Gastroesophageal sphincter (tissue), 4 donors: ENCODE measurements at places on chromosomes 6 and 20. TPM values are rescaled to one million over a fixed set of nuclear protein-coding genes. Genes with fewer than 3 reads are reported as not detected.
A peak's percentile ranks its signal among the peaks of the same experiment; 100 is the strongest.

DNA sequence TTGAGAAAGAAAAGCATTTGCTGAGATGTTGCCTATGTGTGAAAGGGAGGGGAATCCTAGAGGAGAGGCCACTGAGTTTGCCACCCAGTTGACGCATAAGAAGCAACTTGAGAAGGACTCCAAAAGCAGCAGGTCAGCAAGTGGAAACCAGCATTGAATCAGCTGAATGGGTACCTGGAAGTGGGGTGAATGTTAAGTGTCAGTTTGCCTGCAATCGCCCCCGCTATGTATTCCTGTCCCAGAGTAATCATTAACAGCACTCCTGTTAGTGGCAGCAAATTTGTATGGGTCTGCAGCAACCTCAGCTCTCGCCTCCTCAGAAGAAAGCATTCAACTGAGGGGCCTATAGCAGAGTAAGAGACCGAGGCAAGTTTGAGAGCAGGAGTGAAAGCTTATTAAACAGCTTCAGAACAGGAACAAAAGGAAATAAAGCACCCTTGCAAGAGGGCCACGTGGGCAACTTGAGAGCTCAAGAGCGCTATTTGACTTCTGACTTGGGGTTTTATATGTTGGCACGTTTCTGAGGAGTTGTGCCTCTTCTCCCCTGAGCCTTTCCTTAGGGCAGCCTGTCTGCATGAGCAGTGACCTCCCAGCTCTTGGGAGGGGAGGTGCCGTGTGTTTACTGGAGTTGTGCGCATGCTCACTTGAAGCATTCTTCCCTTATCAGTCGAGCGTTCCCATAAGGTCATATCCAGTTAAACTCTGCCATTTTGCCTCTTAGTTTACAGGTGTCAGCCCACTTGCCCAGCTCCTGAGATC is 122.6 kb upstream of the PHACTR1 start:
- no peaks in the 10 kb centered on the region for H3K27me3 ChIP-seq
- no peak overlapping the region for H3K27ac ChIP-seq
- H3K36me3 ChIP-seq = no peaks in the 10 kb centered on the region
- no peak overlapping the region for H3K4me3 ChIP-seq

DNA sequence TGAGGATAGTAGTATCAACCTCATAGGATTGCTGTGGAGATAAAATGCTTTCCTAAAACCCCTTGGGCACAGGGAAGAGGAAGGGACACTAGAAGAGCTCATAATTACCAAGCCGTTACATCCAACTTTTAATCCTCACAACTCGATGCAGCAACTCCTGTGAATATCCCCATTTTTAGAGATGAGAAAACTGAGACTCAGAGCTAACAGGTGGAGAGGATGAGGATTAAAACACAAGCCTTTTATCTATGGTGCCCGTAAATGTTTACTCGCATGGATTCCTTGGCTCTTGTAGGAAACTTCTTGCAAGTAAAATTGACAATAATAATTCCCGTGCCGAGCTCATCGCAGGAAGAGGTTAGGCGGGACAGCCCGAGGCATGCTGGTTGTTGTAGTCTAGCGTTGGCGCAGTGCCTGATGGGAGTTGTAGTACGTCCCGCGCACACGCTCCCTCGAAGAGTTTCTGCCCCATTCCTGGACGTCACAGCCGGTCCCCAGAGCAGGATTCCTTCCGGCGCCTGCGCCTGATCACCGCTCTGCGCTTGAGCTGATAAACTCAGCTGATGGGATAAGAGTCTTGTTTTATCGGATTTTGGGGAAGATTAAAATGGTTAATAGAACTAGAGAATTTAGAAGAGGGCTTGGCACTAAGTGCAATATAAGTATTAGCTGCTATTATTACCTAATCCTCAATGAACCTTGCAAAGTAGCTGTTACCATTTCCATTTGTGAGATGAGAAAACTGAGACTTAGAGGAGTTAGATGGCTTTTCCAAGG is 2.8 kb upstream of the UBE2V1 start:
- ATAC-seq = peak; percentile 95
- H3K27me3 ChIP-seq = no peaks in the 10 kb centered on the region
- H3K27ac ChIP-seq = peak overlapping the region; percentile 98
- H3K4me1 ChIP-seq = peaks cover 51% of the 10 kb centered on the region

DNA sequence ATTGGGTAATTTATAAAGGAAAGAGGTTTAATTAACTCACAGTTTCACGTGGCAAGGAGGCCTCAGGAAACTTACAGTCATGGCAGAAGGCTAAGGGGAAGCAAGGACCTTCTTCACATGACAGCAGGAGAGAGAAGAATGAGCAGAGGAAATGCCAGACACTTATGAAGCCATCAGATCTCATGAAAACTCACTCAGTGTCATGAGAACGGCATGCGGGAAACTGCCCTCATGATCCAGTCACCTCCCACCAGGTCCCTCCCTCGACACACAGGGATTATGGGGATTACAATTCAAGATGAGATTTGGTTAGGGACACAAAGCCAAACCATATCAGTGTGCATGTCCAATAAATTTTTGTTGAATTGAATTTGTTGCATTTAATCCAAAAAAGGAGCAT is 52.0 kb downstream of the ECT2L start:
- no peaks in the 10 kb centered on the region for H3K4me1 ChIP-seq
- H3K4me3 ChIP-seq = no peak overlapping the region
- no peak for ATAC-seq
- H3K27me3 ChIP-seq = no peaks in the 10 kb centered on the region

DNA sequence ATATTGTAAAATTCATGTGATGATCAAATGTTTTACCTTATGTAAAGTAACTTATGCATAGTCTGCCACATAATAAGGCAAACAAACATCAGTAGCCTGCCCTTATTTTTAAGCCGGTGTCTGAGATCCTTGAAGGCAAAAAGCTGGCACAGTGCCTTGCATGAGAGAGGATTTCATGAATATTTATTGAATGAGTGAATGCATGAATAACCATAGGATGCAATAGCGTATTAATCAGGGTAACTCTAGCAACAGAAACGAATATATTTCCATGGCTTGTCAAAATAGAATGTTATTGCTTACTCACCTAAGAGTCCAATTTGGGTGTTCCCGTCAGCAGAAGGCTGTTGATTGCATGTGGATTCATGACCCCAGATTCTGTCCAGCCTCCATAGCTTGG is 34.9 kb downstream of the BTBD3 start:
- no peaks in the 10 kb centered on the region for H3K27me3 ChIP-seq
- no peaks in the 10 kb centered on the region for H3K36me3 ChIP-seq
- no peak for ATAC-seq
- H3K27ac ChIP-seq = no peak overlapping the region
- no peaks in the 10 kb centered on the region for H3K4me1 ChIP-seq
- H3K4me3 ChIP-seq = no peak overlapping the region

DNA sequence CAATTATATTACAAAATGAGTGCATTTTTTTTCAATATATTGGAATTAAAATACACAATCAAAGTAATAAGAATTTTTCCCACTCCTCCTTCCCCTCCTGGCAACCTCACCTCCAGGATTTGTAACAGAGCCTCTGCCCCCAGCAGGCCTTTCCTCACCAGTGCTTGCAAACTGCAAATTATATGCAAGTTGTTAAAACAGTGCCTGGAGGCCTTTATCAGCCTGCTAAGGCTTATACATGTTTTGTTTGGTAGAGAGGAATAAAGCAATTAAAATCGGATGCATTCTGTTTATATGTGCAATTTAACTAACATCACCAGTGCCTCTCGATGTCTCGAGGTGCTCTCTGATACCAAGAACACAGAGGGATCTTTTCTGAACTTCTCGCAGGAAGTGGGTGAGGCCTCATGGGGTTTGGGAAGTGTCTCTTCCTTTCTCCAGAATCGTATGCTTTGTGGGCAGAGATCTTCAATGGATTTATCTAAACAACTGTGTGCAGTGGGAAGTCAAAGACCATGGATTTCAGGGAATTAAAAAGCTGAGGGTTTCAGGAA is 186.8 kb downstream of the CDH26 start:
- no peaks in the 10 kb centered on the region for H3K27me3 ChIP-seq
- H3K36me3 ChIP-seq = no peaks in the 10 kb centered on the region
- H3K4me3 ChIP-seq = no peak overlapping the region
- H3K4me1 ChIP-seq = no peaks in the 10 kb centered on the region
- ATAC-seq = no peak

- H3K4me1 ChIP-seq = no peaks in the 10 kb centered on the region
- H3K27me3 ChIP-seq = no peaks in the 10 kb centered on the region
- H3K36me3 ChIP-seq = no peaks in the 10 kb centered on the region
- no peak for ATAC-seq
- H3K27ac ChIP-seq = no peak overlapping the region
Observed at GRCh38 chr6:167396659-167397490, 72.0 kb downstream of the TTLL2 start.

GRCh38 chr20:57103146-57103800 is 163.2 kb downstream of the BMP7 start:
- no peaks in the 10 kb centered on the region for H3K36me3 ChIP-seq
- no peak overlapping the region for H3K27ac ChIP-seq
- H3K27me3 ChIP-seq = peaks cover 48% of the 10 kb centered on the region

DNA sequence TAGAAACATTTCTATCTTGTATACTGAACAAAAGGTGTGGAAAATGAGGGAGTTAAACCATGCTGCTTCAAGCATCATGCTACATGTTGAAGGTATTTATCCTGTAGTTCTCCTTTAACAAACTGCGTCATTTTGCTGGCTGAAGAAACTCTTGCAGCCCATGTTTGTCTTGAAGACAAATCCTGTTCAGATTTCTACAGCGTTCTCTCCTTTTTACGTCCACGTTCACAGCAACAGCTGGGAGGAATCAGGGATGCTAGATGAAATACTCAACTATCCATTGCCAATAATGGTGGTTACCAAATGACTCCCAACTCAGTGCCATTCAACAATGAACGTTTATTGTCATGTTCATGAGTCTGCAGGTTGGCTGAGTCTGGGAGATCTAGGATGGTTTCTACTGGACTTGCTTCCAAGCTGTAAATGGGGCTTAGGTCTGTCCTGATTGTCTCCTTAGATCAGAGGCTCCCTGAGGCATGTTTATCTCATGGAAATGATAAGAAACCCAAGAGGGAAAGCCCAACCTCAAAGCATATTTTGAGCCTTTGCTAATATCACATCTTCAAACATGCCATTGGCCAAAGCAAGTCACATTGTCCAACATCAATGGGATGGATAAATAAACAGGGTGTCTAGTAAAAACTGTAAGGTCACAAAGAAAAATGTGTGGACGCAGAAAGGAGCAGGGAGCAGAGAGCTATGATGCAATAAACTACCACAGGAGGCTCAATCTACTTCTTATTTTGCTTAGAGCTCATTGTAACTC is 2.7 kb upstream of the PLCB1 start:
- no peak overlapping the region for H3K4me3 ChIP-seq
- H3K4me1 ChIP-seq = peaks cover 3% of the 10 kb centered on the region
- peak overlapping the region; percentile 1 for H3K27ac ChIP-seq
- no peaks in the 10 kb centered on the region for H3K36me3 ChIP-seq
- H3K27me3 ChIP-seq = no peaks in the 10 kb centered on the region
- ATAC-seq = no peak

GRCh38 chr6:169577236-169577635 is 124.6 kb downstream of the WDR27 start:
- H3K36me3 ChIP-seq = peaks cover 29% of the 10 kb centered on the region
- H3K4me3 ChIP-seq = no peak overlapping the region
- H3K4me1 ChIP-seq = no peaks in the 10 kb centered on the region
- H3K27ac ChIP-seq = no peak overlapping the region
- no peak for ATAC-seq

GRCh38 chr6:29762781-29763214 is 39.6 kb downstream of the HLA-F start:
- no peaks in the 10 kb centered on the region for H3K4me1 ChIP-seq
- ATAC-seq = no peak
- peaks cover 12% of the 10 kb centered on the region for H3K27me3 ChIP-seq
- H3K27ac ChIP-seq = no peak overlapping the region
- no peak overlapping the region for H3K4me3 ChIP-seq
- H3K36me3 ChIP-seq = no peaks in the 10 kb centered on the region

- ATAC-seq = no peak
- H3K4me1 ChIP-seq = no peaks in the 10 kb centered on the region
- no peak overlapping the region for H3K4me3 ChIP-seq
- no peak overlapping the region for H3K27ac ChIP-seq
- H3K36me3 ChIP-seq = no peaks in the 10 kb centered on the region
Observed at GRCh38 chr6:128508588-128509296, 11.7 kb downstream of the PTPRK start.

DNA sequence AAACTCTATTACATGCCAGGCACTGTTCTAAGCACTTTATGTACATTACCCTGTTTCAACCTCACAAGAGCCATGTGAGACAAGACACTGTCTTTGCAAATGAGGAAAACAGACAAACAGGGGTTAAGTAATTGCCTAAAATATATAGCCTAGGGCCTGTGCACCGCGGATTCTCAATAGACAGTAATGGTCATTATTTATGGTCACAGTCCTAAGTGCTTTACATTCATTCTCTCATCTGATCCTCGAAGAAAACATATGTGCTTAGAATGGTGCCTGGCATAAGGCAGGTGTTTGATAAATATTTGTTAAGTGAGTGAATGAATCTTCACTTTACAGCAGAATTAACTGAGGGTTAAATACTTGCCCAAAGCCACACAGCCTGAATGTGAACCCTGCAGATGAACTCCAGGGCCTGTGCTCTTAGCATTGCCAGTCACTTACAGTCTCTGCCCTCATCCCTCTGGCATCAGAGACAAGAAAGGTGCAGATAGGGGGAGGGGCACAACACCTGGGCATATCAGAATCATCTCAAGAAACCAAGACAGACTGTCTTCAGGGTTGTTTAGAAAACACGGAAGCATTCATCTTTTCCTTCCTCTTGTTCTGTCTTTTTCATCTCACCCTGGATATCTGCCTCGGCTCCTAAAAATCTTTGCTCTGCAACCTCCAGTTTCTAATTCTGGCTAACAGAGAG is 92.8 kb upstream of the SASH1 start:
- H3K36me3 ChIP-seq = no peaks in the 10 kb centered on the region
- no peak for ATAC-seq
- H3K27ac ChIP-seq = no peak overlapping the region

- no peak overlapping the region for H3K4me3 ChIP-seq
- ATAC-seq = no peak
- H3K4me1 ChIP-seq = peaks cover 5% of the 10 kb centered on the region
- H3K36me3 ChIP-seq = peaks cover 3% of the 10 kb centered on the region
- H3K27ac ChIP-seq = no peak overlapping the region
Observed at GRCh38 chr20:37198932-37199660, 19.7 kb upstream of the MROH8 start.

DNA sequence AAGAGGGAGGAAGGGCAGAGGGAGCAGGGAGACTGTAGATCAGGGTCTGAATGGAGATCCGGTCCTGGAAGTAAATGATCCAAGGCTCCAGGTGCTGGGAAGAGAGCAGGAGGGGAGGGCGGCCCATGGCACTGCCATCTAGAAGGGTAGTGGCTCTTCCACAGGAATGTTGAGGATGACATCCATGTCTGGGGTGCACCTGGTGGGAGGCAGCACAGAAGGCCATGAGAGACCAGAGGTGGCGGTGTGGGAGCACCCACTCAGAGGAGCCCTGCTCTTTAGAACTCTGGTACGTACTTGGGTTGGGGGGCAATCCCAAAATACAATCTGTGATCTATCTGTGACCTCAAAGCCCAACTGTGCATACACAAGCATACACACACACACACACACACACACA is 13.5 kb downstream of the DEFB132 start:
- no peak overlapping the region for H3K27ac ChIP-seq
- H3K4me1 ChIP-seq = no peaks in the 10 kb centered on the region
- peaks cover 14% of the 10 kb centered on the region for H3K36me3 ChIP-seq
- H3K4me3 ChIP-seq = no peak overlapping the region
- H3K27me3 ChIP-seq = no peaks in the 10 kb centered on the region

GRCh38 chr6:125220712-125221111 is 67.1 kb downstream of the TPD52L1 start:
- peaks cover 4% of the 10 kb centered on the region for H3K4me1 ChIP-seq
- H3K27ac ChIP-seq = no peak overlapping the region
- no peak overlapping the region for H3K4me3 ChIP-seq
- H3K27me3 ChIP-seq = no peaks in the 10 kb centered on the region
- no peaks in the 10 kb centered on the region for H3K36me3 ChIP-seq
- ATAC-seq = peak; percentile 74

Gene OLIG3
- not detected for total RNA-seq

Gene PKIB
- 1.1 TPM for total RNA-seq
